ENCODE measurements at places on chromosomes 16 and 17.

DNA sequence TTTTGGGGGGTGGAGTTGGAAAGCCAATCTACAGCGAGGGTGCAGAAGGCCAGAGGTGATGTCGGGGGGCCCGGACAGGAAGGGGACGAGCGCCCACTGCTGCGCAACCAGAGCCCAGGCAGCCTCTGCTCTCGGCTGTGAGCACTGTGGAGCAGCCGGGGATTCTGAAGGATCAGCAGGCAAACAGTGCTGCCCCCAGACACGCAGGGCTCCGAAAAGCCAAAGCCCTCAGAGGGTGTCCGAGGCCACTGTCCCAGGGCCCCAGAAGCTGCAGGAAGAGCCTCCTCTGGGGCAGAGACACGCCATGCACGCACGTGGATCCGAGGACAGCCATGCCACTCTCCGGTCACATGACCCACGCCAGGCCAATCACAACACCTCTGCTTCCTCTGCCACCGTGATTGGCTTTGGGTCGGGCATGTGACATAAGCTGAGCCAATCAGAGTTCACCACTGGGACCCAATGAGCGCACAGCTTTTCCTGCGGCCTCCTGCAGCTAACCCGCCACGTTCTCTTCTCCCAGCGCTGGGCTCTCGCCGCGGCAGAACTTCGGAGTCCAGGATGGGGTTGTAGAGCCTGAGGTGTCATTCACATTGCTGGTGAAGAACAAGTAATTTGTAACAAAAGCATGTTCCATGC lies 40.7 kb downstream of the ACTG1 start:
- DNase-seq, result no peak

GRCh38 chr16:59121411-59122261 lies 387.5 kb upstream of the GOT2 start:
- DNase-seq, result no peak

- no peak for DNase-seq
Measured at GRCh38 chr17:32269377-32269776, 3.7 kb downstream of the RHBDL3 start.

- no peak for DNase-seq
Measured at GRCh38 chr17:57966246-57966645, 11.0 kb upstream of the CUEDC1 start.

DNA sequence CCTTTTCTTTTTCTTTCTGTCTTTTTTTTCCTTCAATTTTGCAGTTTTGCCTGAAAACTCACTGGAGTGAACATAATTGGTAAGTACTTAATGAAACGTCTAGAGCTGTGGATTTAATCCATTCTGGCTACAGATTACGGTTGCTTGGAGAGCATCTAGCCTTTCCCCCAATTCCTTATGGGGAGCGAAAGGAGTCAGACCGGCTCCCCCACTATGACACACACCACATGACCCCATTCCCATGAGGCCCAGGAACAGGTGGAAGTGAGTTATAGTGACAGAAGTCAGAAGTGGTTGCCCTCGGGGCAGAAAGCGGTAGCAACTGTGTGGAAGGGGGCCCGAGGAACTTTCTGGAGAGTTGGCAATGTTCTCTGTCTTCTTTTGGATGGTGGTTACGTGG lies 41.2 kb downstream of the EMP2 start:
- DNase-seq, result no peak

GRCh38 chr17:65109990-65110680 lies 27.0 kb upstream of the RGS9 start:
- DNase-seq, result no peak

DNA sequence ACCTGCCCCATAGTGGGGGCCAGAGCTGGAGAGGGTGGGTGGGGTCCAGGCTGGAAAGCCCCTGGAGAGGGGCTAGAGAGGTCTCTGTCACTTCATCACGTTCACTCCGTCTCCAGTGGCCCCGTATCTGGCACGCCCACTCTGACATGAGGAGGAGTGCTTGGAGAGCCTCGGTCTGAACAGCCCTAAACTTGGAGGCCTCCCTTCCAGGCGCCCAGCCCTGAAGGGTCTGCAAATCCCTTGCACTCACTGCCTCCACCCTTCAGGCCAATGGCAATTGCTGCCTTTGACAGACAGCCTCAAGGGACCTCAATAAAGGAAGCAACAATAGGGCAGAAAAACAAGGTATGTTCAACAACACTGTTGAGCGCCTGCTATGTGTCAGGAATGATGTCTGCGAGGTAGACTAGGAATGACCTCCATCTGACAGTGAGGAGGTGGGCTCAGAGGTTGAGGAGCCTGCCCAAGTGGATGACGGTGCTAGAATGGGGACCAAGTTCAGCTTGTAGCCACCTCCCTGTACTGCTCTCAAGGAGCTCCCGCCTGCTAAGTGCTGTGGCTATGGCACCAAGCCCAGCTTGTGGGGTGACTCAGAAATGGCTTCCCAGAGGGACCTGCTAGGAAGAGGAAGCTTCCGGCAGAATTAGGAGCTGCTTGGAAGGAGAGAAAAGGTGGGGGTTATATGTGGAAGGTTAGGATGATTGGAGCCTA lies 2.9 kb upstream of the EPX start:
- no peak for DNase-seq

GRCh38 chr16:74867281-74867849 lies 92.7 kb upstream of the FA2H start:
- DNase-seq, result no peak

- DNase-seq, result peak; percentile 69
Measured at GRCh38 chr16:1494129-1494640, 1.0 kb downstream of the TELO2 start.

GRCh38 chr16:59634951-59635350 lies 900.8 kb upstream of the GOT2 start:
- DNase-seq, result no peak

DNA sequence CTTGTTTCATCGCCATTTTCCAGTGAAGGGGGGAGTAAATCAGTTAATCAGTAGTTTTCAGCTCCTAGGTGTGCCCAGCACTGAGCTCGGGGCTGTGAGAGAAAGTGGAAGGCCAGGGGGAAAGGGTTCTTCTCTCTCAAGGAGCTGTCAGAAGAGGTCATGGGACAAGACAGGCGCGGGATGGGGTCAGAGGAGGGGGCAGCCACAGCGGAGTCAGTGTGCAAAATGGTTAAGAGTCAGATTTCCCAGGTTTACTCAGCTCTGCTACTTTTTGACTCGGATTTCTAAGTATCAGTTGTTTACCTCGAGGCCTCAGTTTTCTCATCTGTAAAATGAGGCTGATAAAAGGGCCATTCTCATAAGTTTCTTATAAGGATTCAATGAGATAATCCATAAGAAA lies 4.3 kb upstream of the XYLT1 start:
- DNase-seq, result no peak

DNA sequence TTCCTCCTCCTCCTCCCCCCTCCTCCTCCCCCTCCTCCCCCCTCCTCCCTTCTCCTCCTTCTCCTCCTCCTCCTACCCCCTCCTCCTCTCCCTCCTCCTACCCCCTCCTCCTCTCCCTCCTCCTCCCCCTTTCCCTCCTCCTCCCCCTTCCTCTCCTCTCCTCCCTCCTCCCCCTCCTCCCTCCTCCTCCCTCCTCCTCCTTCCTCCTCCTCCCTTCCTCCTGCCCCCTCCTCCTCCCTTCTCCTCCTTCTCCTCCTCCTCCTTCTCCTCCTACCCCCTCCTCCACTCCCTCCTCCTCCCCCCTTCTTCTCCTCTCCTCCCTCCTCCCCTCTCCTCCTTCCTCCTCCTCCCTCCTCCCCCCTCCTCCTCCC lies 6.6 kb upstream of the PDP2 start:
- no peak for DNase-seq

GRCh38 chr17:15406081-15406480 lies 61.3 kb downstream of the CDRT4 start:
- no peak for DNase-seq

GRCh38 chr16:85720302-85720637 lies 30.6 kb downstream of the C16orf74 start:
- no peak for DNase-seq

DNA sequence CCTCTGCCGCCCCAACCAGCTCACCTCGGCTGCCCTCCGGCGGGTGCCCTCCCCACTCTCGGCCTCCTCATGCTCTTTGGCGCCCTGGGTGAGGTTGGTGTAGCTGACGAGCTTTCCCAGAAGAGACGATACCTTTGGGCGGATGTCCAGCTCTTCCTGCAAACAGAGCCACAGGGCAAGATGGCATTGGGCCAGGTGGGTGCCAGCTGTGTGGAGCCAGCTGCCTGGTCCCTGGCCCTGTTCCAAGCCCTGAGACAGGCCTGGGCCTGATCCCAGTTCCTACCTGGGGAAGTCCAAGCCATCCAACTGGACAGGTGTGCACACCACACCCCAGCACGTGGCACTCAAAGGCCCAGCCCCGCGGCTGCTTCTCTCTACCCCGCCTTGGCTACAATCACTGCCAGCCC lies 6.9 kb downstream of the SLC12A4 start:
- DNase-seq, result no peak
